Left lobe of liver (tissue), 2 donors: ENCODE measurements at places on chromosomes 1 and 21. TPM values are rescaled to one million over a fixed set of nuclear protein-coding genes. Genes with fewer than 3 reads are reported as not detected.

GRCh38 chr1:59429656-59430055 lies 132.8 kb downstream of the FGGY start:
- no peak for DNase-seq

DNA sequence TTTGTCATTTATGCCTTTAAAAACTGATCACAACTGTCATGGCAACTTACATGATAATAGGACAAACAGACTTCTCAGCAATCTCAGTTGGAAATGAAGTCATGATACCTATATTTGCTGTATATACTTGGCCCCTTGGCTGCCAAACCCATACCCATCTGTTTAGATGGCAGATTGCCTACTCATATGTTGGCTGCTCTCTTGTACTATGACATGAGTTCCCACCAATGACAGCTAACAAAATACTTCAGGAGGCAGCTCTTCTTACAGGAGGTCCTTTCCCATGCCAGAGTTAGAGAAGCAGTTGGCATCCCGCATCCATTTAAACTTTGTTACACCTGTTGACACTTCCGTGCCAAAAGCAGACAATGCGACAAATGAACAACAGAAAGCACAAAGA lies 603.1 kb upstream of the ADGRL2 start:
- DNase-seq, result no peak

DNA sequence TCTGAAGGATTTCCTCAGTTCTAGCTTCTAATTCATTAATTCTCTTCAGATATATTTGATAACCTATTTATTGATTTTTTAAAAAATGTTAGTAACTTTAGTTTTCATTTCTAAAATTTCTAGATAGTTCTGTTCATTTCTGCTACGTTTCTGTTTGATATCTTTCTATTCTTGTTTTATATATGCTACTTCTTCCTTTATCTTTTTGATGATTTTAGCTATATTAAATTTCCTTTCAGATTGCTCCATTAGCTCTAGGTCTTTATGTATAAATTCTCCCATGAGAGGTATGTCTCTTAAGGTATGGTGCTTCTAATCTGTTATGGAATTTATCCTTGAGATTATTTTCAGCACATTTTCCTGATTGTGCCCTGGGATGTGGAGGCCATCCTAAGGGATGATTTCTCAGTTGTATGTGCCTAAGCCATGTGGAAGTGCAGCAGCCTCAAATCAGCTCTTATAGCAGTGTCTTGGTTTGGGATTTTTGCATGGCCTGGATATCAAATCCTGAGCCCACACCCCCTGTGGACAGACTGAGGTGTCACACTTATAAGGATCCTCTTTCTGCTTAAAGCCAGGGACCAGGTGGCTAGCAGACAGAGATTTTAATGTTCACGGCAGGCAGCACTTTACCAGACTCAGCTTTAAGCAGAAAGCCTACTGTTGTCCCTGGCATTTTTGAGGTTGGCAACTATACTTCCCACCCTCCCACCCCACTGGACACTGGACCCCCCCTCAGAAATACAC lies 6.2 kb upstream of the KCNQ4 start:
- DNase-seq, result no peak

Gene OLIG2
- not detected for total RNA-seq

Gene FBLIM1
- 6.2 TPM for total RNA-seq
